Amniotic epithelial cell (primary cell): ENCODE measurements at places on chromosomes 13 and 19.
A peak's percentile ranks its signal among the peaks of the same experiment; 100 is the strongest.

DNA sequence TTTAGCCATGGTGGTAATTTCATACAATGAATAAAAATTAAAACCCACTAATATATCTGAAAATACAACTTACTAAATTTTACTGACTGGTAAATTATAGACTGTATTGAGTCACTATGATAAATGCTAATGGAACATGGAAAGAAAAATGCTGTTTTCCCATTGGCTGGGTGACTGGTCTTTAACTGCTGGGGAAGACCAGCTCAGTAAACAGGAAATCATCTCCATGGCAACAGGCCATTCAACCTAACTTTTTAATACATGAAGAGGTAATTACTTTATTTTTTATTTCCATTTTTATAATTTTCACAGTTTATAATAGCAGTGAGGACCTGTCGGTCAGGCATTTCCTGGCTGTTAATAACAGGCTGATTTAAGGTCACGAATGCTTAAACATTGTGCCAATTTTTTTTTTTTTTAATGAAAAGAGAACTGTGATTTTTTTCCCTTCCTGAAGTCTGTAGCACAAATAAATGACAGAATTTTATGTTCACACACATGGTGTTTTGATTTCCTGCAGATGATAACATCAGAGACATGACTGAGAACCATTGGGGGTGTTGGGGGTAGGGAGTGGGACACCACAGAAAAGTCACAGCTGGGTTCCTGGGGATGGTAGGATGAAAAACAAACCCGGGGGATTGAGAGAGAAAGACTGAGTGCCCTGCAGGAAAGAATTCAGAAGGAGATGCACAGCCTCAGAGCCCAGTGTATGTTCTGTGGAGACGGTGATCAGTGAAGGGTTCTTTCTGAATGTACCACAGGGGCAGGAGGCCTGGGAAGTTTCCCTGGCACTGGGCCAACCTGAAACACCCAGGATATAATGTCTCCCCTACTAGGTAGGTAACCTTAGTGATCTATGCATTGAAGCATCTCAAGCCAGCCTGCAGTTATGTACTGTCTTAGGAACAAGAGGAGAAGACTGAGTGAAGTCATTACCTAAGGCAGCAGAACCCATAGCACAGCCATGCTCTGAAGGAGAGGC lies 297.1 kb downstream of the COG6 start:
- peak; percentile 42 for DNase-seq

DNA sequence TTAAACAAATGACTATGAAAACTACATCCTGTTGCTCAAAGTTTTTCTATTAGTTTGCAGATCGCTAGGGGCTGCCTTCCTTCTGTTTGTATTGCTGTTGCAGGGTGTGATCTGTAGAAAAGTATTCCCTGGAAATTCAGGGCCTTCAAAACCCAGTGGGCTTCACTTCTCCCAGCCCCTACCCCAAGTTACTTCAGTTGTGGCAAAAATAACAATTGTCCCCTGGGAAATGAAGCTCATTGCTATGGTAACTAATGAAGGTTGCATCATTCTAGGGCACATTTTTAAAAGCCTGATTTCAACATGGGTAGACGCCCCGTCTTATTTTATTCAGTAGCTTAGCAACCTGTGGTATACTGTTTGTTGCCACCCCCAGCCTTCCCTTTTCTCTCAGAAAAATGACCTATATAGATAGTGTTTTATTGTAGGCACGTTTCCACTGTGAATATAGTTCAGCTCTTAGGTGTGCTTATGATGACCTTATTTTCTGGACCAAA lies 60.9 kb downstream of the WDFY2 start:
- DNase-seq = peak; percentile 89

GRCh38 chr13:108266321-108266990 lies 3.1 kb upstream of the TNFSF13B start:
- DNase-seq = no peak

DNA sequence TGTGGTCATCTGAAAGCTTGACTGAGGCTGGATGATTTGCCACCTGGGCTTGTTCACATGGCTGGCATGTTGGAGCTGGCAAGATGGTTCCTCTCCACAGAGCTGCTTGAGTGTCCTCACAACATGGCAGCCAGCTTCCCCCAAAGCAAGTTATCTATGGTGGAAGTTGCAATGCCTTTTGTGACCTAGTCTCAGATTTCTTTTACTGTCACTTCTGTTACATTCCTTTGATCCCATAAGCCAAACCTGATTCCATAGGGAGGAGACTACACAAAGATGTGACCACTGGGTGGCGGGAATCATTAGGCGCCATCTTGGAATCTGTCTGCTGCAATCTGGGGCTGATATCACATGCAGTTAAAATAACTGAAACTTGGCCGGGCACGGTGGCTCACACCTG lies 17.5 kb upstream of the LMTK3 start:
- DNase-seq = no peak

- no peak for DNase-seq
These were observed 1.5 kb downstream of the MAST3 start for GRCh38 chr19:18098891-18099622.

DNA sequence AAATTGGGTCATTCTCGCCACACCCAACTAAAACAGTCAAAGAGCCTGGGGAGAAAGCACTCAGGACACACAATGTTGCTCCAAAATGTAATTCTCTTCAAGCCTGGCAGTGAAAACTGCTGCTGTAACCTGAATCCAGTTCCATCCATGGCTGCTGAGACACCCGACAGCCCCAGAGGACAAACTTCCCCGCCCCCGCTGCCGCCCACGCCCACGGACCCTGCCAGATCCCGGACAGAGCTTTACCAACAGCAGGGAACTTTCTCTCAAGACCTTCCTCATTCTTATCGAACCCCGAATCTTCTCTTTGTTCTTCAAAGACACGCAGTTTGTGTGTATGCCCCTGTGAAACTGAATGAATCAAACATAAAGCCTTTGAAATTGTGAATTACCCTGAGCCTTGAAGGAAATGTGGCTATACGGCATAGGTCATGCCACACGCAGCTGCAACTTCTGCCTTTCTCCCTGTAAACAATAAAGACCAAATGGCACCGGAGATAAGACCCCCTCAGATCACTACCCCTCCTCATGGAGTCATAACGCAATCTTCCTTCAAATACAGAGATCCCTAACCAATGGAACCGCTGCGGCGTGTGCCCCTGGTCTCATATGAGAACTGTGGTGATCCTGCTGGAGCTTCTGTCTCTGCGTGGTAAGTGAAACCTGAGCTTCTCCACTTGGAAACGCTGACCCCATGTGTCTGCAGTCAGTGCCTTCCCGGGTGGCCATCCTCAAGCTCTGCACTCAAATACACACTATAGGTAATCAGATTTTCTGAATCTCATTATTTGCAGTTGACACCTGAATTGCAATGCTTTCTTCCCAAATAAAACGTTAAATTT lies 4.8 kb upstream of the LAMP1 start:
- DNase-seq = no peak

- DNase-seq = no peak
These were observed 1794.5 kb downstream of the PCDH9 start for GRCh38 chr13:65435590-65435989.

DNA sequence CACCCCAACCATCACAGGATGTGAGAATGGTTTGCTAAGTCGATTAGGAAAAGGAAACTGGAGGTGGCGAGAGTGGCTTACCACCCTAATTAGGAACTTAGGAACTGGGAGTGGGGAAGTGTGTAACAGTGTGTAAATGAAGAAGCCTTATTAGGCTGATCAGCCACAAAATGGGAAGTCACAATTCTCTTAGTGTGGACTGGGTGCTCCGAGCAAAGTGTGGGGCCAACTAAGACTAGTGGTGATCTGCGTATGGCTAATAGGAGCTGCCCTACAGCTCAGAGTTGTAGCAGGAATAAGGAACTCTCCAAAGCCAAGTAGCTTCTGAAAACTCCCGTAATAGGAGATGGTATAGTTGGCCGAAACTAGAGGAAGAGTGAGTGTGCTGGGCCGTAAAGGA lies 7.6 kb downstream of the SIGLEC11 start:
- peak; percentile 18 for DNase-seq

- DNase-seq = no peak
These were observed 22.8 kb upstream of the UPF3A start for GRCh38 chr13:114258589-114258988.

DNA sequence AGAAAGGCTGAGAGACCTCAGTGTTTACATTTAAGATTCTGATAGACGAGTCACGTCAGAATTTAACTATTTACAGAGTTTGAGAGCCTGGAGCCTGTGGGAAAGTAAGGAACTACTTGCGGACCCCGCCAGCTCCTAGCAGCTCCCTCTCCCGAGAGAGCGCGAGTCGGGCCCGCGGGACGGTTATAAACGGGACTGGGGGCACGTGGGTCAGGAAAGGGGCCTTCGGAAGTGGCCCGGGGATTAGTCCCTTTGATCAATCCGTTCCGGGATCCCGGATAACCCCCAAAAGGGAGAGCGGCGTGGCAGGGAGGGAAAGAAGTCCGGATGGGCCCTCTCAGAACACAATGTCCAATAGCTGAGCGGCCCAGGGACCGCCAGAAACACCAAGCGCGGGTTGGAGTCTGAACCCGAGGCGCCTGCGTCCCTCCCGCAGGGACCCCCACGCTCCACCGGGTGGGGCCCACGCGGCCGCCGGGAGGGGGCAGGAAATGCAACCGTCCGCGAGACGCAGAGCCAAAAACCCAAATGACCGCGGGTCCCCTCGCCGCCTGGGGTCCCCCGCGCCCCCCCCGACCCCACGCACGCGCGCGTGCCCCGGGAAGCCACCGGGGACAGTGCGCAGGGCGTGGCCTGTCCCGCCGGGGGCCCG lies 3.6 kb downstream of the ZIC5 start:
- DNase-seq = no peak

- DNase-seq = no peak
These were observed 2325.6 kb upstream of the PCDH20 start for GRCh38 chr13:63741029-63741813.

GRCh38 chr13:111857336-111857735 lies 209.6 kb upstream of the SOX1 start:
- DNase-seq = no peak

- DNase-seq = no peak
These were observed 9.0 kb downstream of the MICU2 start for GRCh38 chr13:21594715-21595545.

DNA sequence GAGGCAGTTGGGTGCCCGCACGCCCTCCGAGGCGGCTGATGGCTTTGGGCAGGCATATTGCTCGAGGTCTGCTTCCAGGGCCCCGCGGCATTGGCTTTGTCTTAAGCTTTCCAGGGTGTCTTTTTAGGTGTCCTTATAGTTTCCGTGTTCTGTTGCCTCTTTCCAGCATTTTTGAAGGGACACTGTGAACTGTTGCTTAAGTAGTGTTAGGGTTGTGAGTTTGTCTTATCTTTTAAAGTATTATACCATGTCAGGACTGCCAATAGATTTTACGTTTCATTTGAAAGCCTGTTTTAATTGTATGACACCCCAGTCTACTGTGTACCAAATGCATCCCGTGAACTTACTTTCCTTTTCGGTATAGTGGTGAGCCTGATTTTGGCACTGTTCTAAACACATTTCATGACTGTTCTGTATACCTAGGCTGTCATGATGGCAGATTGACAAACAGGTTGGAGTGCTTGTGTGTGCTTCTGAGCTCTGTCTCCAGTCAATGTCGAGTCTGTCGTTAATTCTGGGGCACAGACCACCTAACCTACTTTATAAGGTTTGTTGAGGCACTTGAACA lies 656 bp downstream of the PCCA start:
- no peak for DNase-seq

DNA sequence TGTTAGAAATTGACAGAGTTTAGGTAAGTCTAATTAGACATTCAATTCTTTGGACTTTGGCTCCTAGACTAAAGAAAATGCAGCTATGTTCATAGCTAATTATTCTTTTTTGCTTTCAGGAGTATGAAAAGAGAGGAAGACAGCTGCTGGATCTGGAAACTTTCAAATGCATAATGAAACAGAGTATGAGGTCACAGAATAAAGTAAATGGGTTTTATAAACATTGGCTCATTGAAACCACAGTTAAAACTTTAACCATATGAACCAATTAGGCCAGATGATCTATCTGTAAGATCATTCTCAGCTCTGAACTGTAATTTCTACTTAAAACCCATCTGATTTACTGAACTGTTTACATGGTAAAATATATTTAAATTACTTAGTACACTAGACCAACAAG lies 82.7 kb downstream of the TEX26 start:
- peak; percentile 22 for DNase-seq

GRCh38 chr13:34364633-34365032 lies 546.7 kb downstream of the RFC3 start:
- DNase-seq = peak; percentile 84

GRCh38 chr13:60335531-60335930 lies 61.5 kb upstream of the TDRD3 start:
- peak; percentile 25 for DNase-seq

DNA sequence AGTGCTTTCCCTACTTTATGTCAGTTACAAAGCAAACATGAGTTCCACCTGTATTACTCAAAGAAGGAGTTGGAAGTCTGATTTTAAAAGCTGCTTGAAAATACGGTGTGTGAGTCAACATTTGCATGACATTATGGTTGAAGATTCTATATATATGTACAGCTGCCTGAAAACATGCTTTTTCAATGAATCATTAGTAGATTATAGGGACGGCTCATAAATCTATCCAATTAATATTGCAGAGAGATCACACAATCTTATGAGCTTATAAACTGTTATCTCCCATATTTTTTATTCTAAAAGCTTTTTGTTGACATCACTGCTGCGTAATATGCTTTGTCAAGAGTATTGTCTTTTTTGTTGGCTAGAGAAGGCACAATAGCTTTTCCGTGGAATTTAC lies 873.8 kb downstream of the SLITRK6 start:
- peak; percentile 7 for DNase-seq

- no peak for DNase-seq
These were observed 342.2 kb downstream of the DACH1 start for GRCh38 chr13:71524613-71525304.

DNA sequence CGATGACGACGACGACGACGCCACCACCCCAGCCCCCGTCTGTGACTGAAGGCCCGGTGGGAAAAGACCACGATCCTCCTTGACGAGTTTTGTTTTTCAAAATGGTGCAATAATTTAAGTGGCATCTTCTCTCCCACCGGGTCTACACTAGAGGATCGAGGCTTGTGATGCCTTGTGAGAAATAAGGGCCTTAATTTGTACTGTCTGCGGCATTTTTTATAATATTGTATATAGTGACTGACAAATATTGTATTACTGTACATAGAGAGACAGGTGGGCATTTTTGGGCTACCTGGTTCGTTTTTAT lies 2.5 kb downstream of the KLF2 start:
- no peak for DNase-seq

GRCh38 chr13:103788061-103788652 lies 721.9 kb upstream of the SLC10A2 start:
- no peak for DNase-seq

DNA sequence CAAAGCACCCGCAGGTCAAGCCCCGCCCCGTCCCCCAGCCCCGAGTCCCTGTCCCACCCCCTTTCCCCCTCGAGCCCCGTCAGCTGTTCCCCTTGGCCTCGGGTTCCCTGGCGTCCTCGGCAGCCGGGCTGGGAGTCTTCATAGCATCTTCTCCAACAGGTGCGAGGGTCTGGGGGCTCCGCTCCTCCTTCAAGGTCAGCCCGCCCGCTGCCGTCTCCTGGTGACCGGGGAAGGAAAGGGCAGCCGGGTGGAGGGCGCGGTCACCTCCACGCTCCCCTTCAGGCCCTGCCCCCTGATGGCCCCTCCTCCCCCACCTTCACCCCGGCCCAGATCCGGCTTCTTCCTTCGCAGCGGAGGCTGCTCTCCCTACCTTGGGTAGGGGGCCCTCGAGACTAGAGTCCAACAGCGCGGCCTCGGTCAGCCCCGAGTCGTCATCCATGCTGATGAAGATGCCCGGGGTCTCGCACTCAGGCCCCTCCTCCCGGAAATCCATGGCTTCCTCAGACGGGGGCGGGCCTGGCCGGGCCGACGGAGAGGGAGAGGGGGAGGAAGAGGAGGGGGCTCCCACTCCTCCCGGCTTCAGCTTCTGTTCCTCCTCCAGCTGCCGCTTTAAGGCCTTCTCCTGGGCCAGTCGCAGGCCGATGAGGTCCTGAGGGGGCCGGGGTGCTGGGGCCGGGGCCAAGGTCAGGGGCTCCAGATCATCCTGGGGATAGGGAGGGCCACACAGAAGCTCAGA lies 541 bp upstream of the RSPH6A start:
- no peak for DNase-seq
